ENCODE measurements at places on chromosomes 1 and 21. TPM values are rescaled to one million over a fixed set of nuclear protein-coding genes. Genes with fewer than 3 reads are reported as not detected.
A peak's percentile ranks its signal among the peaks of the same experiment; 100 is the strongest.

Gene RIMS3
- 5.3 TPM for total RNA-seq

Gene SLC22A15
- 2.3 TPM for total RNA-seq

- H3K27me3 ChIP-seq = peaks cover 18% of the 10 kb centered on the region
- peak overlapping the region; percentile 71 for H3K4me3 ChIP-seq
- DNase-seq = no peak
- peaks cover 23% of the 10 kb centered on the region for H3K4me1 ChIP-seq
These were observed 580 bp downstream of the DVL1 start for GRCh38 chr1:1348420-1349255.

GRCh38 chr1:183242556-183242955, 56.5 kb downstream of the LAMC2 start:
- H3K36me3 ChIP-seq = no peaks in the 10 kb centered on the region
- H3K27me3 ChIP-seq = peaks cover 29% of the 10 kb centered on the region
- H3K4me3 ChIP-seq = no peak overlapping the region
- DNase-seq = no peak
- H3K27ac ChIP-seq = no peak overlapping the region

DNA sequence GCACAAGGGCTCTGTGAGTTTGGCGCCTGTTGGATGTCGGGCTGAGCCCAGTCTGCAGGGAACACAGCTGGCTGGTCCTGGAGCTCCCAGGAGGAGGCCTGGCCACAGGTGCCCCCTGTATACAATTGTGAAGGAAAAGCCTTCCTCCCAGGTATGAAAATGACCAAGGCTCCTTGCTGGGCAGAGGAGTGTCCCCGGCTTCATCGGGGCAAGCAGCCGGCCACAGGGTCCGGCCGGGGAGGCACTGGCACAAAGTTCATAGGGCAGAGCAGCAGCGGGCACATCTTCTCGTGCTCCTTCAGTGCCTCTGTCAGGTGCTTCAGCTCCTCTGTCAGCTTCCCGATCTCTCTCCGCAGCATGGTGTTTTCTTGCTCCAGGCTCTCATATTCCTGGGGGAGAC, 13.0 kb downstream of the BATF3 start:
- H3K27me3 ChIP-seq = no peaks in the 10 kb centered on the region
- H3K4me3 ChIP-seq = no peak overlapping the region
- H3K4me1 ChIP-seq = peaks cover 60% of the 10 kb centered on the region
- H3K36me3 ChIP-seq = peaks cover 32% of the 10 kb centered on the region

DNA sequence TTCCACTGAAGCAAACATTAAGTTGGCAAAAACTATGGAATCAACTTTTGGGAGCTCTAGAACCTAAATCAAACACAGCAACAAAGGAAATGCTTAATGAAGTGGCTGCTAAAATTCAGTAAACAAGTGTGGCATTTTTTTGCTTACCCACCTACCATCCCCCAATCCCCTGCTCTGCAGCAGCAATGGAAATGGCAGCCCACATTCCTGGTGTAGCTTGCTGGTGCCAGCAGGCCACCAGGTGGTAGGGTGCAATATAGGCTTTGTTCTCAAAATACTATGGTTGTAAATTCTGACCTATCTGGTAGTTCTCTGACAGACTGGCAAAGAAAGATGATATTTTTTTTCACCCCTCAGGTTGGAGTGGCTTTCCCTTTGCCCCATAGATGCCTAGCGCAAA, 42.8 kb downstream of the SHCBP1L start:
- no peaks in the 10 kb centered on the region for H3K36me3 ChIP-seq
- H3K4me3 ChIP-seq = no peak overlapping the region
- H3K27me3 ChIP-seq = peaks cover 18% of the 10 kb centered on the region
- no peak for DNase-seq

Gene THEM5
- total RNA-seq = not detected

Gene ACTA1
- total RNA-seq = not detected

DNA sequence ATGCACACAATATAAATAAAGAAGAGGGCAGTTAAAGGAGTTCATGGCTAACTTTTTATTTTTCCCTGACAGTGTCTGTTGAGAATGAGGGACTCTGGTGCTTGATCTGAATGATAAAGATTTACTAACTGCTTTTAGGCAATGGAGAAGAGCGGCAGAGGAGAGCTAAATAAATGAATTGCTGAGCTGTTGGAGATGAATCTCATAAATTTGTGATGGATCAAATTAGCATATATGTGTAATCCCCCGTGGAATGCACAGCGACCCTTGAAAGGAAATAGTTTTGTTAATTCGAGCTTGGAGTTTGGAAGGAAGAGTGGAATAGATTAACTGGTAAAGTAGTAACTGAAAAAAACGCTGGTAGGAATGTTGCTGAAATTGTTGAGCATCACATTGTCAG, 40.2 kb downstream of the HMCN1 start:
- no peak overlapping the region for H3K27ac ChIP-seq
- no peak overlapping the region for H3K4me3 ChIP-seq
- no peaks in the 10 kb centered on the region for H3K4me1 ChIP-seq
- no peak for DNase-seq

DNA sequence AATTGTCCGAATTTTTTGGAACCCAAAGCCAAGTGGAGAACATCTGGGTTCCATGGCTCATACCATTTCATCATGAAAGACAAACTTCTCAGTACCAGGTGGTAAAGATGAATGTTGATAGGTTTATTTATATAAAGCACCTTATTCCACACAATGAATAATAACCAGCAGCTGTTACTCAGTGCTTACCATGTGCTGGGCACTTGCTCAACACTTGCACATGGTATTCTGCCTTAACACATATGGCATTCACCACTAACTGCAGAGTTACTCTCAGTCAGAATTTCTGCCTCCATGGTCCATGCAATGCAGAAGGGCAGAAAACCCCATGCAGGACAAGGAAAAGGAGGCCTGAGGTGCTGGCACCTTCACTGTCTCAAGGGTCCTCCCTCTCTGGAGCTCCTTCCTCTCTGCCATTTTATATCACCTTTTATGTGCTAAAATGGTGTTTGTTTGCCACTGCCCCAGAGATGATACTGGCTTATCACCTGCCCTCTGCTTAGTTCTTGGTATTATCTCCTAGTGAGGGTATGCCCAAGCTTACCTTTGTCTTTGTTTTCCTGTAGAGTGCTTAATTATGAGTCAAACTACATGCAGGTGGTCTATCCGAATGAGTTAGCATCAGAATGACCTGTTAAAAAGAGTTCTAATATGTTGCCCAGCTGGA, 76.7 kb upstream of the ZNF326 start:
- no peak overlapping the region for H3K4me3 ChIP-seq
- no peak overlapping the region for H3K27ac ChIP-seq
- no peak for DNase-seq
- no peaks in the 10 kb centered on the region for H3K27me3 ChIP-seq
- peaks cover 3% of the 10 kb centered on the region for H3K4me1 ChIP-seq

DNA sequence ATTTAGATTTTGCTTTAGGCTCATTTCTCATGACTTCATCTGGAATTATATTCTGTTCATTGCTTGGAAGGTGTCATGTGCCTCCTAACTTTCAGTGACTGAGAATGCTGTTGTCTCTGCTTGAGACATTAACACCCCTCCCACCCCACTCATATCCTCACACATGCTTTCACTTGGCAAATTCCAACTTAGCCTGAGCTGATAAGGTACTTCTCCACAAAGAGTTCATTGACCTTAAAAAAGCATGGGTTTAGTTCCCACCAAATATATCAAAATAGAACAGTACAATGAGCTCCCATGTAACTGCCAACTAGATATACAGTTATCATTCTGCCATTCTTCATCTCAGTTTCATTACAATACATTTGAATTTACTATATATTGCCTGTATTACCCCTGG, 576.5 kb upstream of the ADGRL2 start:
- H3K4me3 ChIP-seq = no peak overlapping the region
- no peak overlapping the region for H3K27ac ChIP-seq
- no peaks in the 10 kb centered on the region for H3K4me1 ChIP-seq
- H3K27me3 ChIP-seq = no peaks in the 10 kb centered on the region

Gene PRR9
- total RNA-seq = not detected

DNA sequence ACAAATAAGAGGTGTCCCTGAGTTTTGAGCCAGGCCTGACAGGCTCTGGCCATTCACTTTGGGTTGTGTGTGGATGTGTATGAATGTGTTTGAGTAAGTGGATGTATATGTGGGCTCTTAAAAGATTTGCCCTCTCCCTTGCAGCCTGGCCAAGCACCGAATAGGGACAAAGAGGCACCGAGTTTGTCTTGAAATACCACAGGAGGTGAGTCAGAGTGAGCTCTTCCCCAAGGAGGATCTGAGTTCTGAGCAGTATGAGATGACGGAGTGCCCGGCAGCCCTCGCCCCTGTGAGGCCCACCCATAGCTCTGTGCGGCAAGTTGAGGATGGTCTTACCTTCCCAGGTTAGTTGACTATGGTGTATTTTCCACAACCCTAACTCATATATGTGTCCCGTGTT, 19.0 kb downstream of the KDM4A start:
- no peak overlapping the region for H3K27ac ChIP-seq
- DNase-seq = no peak
- peaks cover 72% of the 10 kb centered on the region for H3K36me3 ChIP-seq
- H3K4me3 ChIP-seq = no peak overlapping the region
- no peaks in the 10 kb centered on the region for H3K27me3 ChIP-seq
- no peaks in the 10 kb centered on the region for H3K4me1 ChIP-seq

DNA sequence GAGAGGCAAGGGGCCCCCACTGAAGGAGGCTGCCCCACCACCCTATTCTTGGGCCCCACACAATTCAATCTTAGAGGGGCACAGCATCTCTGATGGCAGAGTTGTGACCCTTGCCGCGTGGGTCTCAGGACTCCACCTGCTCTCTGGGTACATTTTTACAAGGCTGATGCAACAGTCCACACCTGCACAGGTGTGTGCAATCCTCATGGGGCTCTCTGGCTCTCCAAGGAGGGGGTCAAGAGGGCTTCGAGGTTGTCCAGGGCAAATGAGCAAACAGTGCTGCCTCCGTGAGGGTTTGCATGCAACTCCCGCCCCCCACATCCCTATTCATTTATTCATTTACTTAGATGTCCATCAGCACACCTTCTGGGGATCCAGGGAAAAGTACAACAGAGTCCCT, 81.6 kb upstream of the IFFO2 start:
- no peak overlapping the region for H3K27ac ChIP-seq
- no peaks in the 10 kb centered on the region for H3K4me1 ChIP-seq
- H3K4me3 ChIP-seq = no peak overlapping the region
- H3K27me3 ChIP-seq = peaks cover 45% of the 10 kb centered on the region

DNA sequence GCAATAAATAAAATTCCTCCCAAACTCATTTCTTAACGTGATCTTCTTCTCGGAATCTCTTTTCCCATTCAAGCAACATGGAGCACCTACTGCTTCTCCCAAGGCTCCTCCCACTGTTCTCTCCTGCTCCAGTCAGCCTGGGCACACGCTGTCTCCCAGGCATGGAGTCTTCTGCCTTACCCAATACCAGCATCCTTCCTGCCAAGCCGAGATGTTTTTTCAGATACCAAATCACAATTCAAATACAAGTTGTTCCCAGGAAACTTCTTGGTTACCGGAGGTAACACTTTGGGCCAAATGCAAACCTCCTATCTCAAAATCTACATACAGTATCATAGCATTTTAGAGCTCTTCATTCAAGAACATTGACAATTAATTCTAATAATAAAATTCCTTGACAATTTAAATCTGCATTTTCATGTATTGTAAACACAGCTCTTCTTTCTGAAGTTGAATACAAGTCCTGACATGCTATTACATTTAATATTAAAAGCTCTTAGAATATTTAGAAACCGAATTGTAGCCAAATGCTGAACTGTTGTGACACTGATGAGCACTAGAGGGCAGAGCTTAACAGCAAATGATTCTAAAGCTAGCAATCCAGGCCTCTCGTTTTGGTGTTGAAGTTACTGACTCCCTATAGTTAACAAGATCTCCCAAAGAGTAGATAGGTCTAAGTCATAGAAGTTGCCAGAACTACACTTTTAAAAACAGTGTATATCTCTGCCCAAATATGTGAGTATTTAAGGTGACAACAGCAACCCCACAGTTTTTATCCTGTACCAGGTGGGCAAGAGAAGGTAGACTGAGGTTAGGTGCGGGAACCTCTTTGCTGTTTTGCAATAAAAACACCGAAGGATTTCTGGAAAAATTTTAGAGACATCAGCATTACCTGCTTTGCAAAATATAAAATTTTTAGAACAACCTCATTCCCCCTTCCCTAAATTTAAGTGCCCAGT, 52.3 kb downstream of the BCAR3 start:
- peak; percentile 59 for DNase-seq
- H3K27me3 ChIP-seq = peaks cover 8% of the 10 kb centered on the region
- no peak overlapping the region for H3K4me3 ChIP-seq

- no peak overlapping the region for H3K27ac ChIP-seq
- H3K27me3 ChIP-seq = no peaks in the 10 kb centered on the region
- peaks cover 15% of the 10 kb centered on the region for H3K36me3 ChIP-seq
- peaks cover 28% of the 10 kb centered on the region for H3K4me1 ChIP-seq
These were observed 17.5 kb downstream of the EYA3 start for GRCh38 chr1:28070725-28071593.

DNA sequence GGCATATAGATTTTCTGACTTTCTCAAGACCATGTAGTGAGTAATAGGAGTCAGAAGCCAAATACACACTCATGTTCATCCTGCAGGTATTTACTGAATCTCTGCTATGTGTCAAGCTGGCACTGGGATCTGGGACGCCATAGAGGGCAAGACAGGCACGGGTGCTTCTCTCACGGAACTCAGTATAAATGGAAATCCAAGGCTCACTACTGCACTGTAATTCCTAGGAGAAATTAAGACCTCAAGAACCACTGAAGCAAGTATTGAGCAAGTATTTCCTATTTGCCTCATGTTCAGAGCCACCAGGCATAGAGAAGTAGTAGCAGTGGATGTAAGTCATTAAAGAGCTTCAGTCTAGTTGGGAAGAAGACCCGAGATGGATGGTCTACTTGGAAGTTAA, 38.9 kb downstream of the EIF2D start:
- DNase-seq = no peak
- no peaks in the 10 kb centered on the region for H3K27me3 ChIP-seq
- H3K4me3 ChIP-seq = no peak overlapping the region
- H3K27ac ChIP-seq = peak overlapping the region; percentile 95
- H3K4me1 ChIP-seq = peaks cover 94% of the 10 kb centered on the region

Data from activated CD8-positive, alpha-beta memory T cell treated with anti-CD3 and anti-CD28 coated beads, Interleukin-2, amount 10 ng/mL, durations not matched to agents 7 days and 5 days (primary cell).